Activated CD4-positive, alpha-beta T cell treated with anti-CD3 and anti-CD28 coated beads, Interleukin-2, amount 50 U/mL, for 48 hours (primary cell): ENCODE measurements at places on chromosomes 11 and 22.

- DNase-seq, result peak; percentile 36
Observed at GRCh38 chr22:44702479-44703198, 635 bp downstream of the PRR5 start.

- no peak for DNase-seq
Observed at GRCh38 chr11:90326647-90327046, 103.8 kb upstream of the CHORDC1 start.

- DNase-seq, result no peak
Observed at GRCh38 chr22:47738472-47739013, 976.1 kb downstream of the TBC1D22A start.

- no peak for DNase-seq
Observed at GRCh38 chr11:11422411-11423128, 69.5 kb upstream of the CSNK2A3 start.

- DNase-seq, result no peak
Observed at GRCh38 chr11:16790486-16791190, 52.2 kb downstream of the C11orf58 start.
